ENCODE measurements at places on chromosomes 3 and 15.

- no peak for DNase-seq
Observed at GRCh38 chr3:137217733-137218132, 259.9 kb downstream of the IL20RB start.

- DNase-seq: no peak
Observed at GRCh38 chr3:37527361-37527760, 334.3 kb upstream of the CTDSPL start.

- no peak for DNase-seq
Observed at GRCh38 chr3:32089476-32089875, 16.9 kb upstream of the GPD1L start.

- peak; percentile 39 for DNase-seq
Observed at GRCh38 chr3:42213417-42213816, 52.6 kb downstream of the CCK start.

GRCh38 chr3:145244327-145244726 is 916.7 kb downstream of the PLOD2 start:
- DNase-seq: no peak

DNA sequence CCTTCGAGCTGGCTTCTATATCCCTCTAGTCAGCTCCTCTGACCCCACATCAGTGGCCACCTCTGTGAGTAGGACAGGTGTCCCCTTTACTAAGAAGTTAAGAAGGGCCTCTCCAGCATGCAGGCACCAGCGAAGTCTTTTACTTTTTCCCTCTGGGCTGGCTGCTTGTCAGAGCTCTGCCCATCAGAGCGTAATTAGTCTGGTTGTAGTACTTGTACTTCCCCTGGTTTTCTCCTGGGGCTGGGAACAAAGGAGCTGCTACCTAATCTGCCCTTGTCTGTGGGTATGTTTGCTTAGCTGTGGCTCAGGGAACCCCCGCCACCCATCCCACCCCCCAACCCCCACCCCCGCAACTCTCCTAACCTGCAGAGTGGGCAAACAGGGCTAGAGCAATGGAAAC is 27.4 kb upstream of the ALPK3 start:
- DNase-seq: no peak

- no peak for DNase-seq
Observed at GRCh38 chr15:80026754-80027153, 32.7 kb upstream of the ZFAND6 start.

- no peak for DNase-seq
Observed at GRCh38 chr15:101490408-101490891, 943 bp upstream of the PCSK6 start.

DNA sequence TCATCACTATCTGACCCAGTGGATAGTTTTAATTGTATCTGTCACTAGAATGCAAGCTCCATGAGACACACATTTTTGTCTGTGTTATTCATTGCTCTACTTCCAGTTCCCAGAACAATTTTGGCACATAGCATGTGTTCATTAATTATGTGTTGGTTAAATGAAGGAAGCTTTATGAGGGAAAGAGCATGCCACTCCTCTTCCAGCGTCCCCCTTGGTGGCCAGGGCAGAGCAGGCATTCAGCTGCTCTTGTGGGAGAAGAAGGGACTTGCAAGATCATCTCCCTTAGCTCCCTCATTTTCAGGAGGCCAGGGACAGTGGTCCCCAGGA is 489 bp upstream of the GALNT15 start:
- DNase-seq: no peak

DNA sequence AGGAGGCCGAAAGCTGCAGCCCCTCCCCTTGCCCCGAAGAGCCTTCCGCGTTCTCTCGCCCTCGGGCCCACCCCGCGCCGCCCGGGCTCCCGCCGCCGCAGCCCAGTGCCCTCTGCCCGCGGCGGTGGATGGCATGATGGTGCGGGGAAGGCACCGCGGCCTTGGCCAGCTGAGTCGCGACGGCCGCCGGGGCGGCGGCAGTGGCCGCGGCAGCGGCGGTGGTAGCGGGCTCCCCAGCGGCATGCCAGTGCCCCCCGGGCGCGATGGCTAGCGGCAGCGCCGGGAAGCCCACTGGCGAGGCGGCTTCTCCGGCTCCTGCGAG is 1.2 kb downstream of the TLNRD1 start:
- DNase-seq: no peak

Data from GM20000 (cell line).